ENCODE measurements at places on chromosomes 3 and 15.

GRCh38 chr3:1591327-1592028, 498.7 kb downstream of the CNTN6 start:
- DNase-seq: no peak

DNA sequence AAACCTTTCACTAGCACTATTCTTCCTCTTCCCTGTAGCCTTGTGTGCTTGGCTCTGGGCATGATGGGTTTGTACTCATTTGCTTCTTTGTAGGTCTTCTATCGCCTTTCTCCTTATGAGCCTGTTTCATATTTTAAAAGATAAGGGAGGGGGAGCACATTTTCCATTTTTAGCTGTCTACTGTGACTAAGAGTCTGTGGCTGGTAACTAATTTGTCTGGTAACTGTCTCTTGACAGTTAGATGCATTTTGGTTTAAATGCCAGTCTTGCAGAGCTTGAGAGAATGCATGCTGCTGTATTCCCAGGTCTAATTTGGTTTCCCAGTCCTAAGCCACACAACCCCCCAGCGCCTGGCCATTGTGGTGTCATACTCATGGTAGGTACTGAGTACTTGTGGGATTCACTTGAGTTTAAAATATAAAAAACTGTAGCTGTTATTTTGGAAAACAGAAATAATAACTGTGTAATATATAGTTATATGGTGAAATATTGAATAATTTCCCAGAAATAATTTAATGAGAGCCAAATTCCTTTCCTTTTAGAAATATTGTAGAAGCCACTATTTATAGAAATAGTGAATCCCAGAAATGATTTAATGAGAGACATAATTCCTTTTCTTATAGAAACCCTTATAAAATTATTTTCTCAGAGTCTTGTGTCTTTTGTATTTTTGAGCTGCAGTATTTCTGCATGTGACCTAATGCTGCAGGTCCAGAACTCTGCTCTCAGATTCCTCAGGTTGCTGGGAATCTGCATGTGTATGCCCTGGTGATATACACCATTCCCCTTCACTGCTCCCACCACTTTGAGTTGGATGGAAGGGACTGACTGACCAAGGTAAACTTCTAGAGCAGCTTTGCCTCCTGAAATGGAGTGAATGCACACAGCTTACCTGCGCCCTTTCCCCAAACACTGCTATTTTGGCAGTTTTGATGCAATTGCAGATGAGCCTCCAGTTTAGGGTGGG, 13.9 kb upstream of the GPR171 start:
- no peak for DNase-seq

DNA sequence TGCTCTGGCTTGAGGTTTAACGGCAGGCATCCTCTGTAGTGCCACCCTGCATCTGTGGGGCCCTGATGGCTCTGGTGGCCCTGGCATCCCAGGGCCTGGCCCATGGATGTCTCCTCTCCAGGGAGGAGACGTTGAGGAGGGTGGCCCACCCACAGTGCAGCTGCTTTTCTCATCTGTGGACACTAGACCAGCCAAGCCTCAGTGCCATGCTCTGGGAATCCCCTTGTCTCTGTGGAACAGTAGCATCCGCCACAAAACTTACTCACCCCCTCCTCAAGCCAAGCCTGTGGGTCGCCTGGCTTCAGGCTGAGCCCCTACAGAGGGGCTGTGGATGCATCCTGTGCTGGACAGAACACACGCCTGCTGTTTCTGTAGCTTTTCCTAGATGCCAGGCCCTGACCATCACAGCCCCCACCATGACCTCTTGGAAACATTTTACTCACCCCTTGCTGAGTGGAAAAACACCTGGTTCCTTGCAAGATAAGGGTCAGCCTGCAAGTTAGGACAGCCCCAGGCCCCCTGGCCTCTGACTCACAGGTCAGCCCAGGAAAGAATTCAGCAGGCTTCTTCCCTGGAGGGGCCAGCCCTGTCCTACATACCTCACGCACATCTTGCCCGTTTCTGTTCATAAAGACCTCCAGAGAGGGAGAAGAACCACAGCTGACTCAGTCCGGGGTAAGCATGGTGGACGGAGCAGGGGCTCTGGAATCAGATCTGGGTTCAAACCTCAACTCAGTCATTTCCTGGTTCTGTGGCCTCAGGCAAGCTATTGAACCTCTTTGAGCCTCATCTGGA, 19.0 kb downstream of the PAK6 start:
- DNase-seq: no peak

DNA sequence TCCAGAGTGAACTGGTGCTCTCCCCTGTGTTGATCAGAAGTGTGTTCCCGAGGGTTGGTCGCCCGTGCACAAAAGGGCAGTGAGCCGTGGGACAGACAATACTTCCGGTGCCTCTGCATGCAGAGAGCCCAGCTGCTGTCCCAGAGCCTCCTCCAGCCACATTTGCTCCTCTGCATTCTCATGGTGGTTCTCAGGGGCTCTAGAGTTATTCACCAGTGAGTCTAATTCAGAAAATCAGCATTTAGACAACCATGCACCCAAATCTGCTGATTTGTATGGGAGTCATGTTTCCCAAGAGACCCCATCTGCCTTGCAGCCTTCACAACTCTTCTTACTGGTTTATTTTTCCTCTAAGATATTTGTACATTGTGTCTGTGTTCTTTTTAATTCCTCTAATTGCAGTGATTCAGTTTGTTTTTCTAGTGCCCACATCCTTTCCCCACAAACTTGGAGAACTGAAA, 107.0 kb upstream of the SPRED1 start:
- no peak for DNase-seq

DNA sequence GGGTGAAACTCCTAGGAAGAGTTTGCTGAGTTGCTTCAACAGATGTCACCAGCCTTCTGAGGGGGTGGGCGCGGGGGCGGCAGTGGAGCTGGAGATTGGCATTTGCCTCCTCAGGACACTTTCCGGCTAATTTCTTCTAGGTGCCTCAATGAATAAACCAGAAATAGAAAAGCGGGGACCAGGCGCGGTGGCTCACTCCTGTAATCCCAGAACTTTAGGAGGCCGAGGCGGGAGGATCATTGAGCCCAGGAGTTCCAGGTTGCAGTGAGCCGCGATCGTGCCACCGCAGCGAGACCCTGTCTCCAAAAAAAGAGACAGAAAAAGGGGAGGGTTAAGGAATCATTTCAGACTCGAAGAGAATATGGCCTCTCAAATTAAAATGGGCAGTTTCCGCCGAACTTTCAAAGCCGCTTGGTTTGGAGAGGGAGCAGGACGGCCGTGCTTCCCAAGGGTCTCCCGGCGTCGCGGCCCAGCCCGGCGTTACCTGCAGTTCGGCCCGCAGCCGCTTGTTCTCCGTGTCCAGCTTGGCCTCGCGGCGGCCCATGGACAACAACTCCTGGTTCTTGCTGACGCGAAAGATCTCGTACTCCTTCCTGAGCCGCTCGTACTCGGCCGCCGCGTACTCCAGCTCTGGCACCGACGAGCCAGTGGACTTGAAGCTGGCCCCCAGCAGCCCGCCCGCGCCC, 587 bp downstream of the NPHP3 start:
- DNase-seq: no peak

DNA sequence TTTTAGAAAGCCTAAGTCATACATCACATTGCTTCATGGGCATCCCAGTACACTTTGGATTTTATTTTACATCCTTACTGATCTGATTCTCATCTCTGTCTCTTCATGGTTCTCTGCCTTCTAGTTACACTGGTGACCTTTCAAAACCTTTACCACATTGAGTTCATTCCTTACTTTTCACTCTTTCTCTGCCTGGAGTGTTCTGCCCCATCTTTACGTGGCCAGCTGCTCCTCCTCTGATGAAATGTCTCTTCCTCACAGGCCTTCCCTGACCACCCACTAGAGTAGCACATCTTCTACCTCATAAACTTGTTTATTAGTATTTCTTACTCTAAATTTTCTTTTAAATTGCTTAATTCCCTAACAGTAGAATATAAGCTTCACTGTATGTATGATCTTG, 17.7 kb downstream of the CTNNB1 start:
- no peak for DNase-seq

GRCh38 chr3:15292765-15293522, 39.4 kb downstream of the SH3BP5 start:
- no peak for DNase-seq

GRCh38 chr3:30294241-30294667, 312.1 kb upstream of the TGFBR2 start:
- no peak for DNase-seq

DNA sequence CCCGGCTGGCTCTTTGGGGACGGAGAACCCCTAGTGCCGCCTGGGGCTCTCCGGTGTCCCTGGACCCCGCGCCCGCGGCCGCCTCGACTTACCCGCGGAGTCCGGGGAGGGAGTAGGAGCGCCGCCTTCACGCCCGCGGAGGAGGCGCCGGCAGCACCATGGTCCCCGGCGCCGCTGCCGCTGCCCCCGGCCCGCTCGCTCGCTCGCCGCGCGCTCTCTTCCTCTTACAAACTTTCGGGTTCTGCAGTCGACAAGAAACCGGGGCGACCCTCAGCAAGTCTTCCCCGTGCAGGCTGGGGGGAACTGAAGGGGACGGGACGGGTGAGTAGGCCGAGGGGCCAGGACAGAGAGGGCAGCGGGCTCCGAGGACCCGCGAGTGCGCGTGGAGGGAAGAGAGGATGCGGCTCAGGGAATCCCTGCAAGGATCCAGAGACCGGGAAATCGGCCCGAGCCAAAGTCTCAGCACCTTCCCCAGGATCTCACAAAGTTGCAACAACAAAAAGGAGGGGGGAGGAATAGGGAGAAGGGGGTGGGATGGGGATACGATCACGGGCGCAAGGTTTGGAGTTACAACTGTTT, 2.0 kb downstream of the FOXP1 start:
- DNase-seq: no peak

- DNase-seq: no peak
These were observed 8.3 kb downstream of the BDH1 start for GRCh38 chr3:197547306-197548011.

GRCh38 chr3:60339304-60339703, 911.9 kb downstream of the FHIT start:
- no peak for DNase-seq

DNA sequence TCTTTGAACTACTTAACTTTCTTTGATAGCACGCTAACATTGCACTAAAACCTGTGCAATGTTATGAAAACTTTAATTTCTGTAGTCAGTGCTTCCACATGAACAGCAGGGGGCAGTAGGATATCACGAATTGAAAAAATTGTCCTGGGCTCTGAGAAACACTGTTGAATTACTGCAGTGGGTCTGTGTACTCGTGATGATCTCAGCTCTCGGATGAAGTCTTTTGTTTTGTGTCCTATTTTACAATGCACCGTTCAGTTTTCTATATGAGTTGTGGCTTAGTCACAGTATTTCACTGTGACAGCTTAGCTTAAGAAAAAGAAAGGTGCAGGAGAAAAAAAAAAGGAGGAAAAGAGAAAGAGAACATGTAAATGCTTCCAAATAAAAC, 141.3 kb upstream of the CCDC54 start:
- peak; percentile 31 for DNase-seq

GRCh38 chr3:151869181-151869580, 4.3 kb upstream of the SUCNR1 start:
- no peak for DNase-seq

DNA sequence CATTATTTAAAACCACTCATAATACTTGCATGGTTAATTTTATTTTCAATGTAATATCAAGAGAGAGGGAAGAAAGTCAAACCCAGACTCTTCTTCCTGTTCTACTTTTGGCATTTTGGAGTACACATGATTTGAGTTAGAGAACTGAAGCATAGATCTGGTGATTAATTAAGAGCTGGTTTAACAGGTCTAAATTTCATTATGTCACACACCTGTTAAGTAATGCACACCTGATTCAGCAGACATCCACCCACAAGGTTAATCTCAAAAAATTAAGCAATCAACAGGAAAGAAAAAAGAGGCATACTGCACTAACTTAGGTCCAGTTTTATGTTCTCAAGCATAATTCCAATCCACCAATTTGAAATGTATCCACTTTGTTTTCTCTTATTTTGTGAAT, 101.1 kb upstream of the ICE2 start:
- no peak for DNase-seq

- no peak for DNase-seq
These were observed 247.9 kb upstream of the SLCO3A1 start for GRCh38 chr15:91605576-91605975.

DNA sequence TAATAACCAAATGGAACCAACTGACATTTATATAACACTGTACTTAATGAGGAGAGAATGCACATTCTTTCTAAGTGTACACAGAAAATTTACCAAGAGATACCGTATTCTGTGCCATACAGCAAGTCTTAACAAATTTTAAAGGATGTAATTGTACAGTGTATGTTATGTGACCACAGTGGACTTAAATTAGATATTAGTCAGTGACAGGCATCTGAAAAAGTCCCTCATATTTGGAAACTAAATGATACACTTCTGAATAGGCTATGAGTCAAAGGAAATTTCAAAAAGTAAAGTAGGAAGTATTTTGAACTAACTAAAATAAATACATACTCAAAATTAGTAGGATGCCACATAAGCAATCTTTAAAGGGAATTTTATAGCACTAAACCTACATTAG, 59.6 kb upstream of the P3H2 start:
- DNase-seq: no peak

DNA sequence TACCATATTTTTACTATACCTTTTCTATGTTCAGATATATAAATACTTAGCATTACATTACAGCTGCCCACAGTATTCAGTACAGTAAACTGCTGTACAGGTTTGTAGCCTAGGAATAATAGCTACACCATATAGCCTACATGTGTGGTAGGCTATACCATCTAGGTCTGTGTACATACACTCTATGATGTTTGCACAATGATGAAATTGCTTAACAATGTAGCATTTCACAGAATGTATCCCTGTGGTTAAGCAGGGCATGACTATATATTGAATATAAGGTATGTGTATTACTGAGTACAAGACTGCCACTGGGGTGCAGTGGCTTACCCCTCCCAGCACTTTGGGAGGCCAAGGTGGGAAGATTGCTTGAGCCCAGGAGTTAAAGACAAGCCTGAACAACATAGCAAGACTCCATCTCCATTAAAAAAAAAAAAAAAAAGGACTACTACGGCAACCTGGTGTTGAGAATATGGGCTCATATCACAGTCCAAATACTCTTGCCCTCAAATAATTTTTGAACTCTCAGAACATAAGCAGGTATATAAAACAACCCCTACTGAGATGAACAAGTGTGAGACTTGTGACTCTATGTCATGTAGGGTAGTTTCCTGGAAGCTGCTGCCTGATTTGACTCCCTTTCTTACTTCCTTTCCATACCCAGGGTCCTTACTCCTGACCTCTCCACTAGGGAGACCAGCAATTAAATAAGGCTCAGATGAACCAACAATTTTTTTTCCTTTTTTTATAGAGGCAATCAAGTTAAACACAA, 4.8 kb downstream of the PPP1R14D start:
- DNase-seq: no peak

DNA sequence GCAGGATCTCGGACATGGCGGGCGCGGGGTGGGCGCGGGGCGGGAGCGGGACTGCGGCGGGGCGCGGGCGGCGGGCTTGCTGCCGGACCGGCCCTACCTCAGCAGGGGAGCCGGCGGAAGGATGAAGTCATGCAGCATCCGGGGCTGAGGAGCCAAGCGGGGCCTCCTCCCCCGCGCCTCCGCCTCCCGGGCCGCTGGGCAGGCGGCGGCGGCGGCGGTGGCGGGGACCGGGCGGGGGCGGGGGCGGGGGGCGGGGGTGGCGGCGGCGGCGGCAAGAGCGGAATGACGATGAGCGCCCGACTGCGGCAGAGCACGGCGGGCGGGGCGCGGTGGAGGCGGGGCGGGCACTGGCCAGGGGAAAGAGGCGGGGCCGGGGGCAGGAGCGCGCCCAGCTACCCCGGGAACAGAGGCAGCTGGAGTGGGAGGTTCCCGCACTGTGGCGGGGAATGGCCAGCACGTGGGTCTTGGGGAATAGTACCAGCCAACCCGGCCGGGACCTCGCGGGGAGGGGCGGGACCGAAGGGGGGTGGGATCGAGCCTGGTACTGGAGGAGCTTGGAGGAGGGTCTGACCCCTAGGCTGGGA, at the start of gene CAMK2N2:
Gene CAMK2N2, minus strand, starts transcription at position 284 of the 584 bp plus-strand sequence. Its CDS starts 268 bp downstream, at position 16.
- no peak for DNase-seq

Measured in GM12878 (cell line).